ENCODE measurements at places on chromosomes 7 and 10. TPM values are rescaled to one million over a fixed set of nuclear protein-coding genes. Genes with fewer than 3 reads are reported as not detected.

GRCh38 chr7:66055321-66055956 lies 20.2 kb upstream of the ASL start:
- no peaks in the 10 kb centered on the region for H3K36me3 ChIP-seq
- DNase-seq, result no peak
- H3K27me3 ChIP-seq, result no peaks in the 10 kb centered on the region
- H3K27ac ChIP-seq, result no peak overlapping the region
- H3K4me1 ChIP-seq, result no peaks in the 10 kb centered on the region
- H3K4me3 ChIP-seq, result no peak overlapping the region

KCNMA1 gene
- 1.2 TPM for total RNA-seq

- no peak overlapping the region for H3K27ac ChIP-seq
- H3K27me3 ChIP-seq, result no peaks in the 10 kb centered on the region
- DNase-seq, result no peak
- no peak overlapping the region for H3K4me3 ChIP-seq
Observed at GRCh38 chr7:13106513-13106912, 419.1 kb downstream of the ARL4A start.

DNA sequence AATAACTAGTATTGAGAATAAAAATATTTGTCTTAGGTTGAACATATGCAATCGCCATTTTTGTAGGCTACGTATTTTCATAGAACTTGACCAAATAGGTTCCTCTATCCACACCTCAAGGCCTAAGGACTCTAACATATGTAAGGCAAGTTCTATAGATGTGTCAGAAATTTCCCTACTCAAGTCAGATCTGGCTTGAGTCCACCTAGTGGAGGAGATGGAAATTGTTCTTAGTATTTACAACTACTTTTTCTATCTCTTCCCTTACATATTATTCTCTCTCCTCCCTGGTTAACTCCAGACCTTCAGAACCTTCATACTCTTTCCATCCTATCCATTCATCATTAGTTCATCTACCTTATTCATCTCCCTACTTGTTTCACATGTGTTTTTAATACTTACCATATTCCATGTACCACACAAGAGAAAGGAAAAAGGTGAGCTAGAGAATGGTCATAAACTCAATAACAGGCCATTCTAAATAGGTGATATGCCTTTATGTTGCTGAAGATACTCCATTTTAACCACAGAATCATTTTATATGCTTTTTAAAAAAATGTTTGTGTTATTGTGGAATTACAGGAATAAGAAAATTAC lies 174.5 kb upstream of the HDAC9 start:
- H3K4me1 ChIP-seq, result peaks cover 9% of the 10 kb centered on the region
- no peak overlapping the region for H3K27ac ChIP-seq
- no peaks in the 10 kb centered on the region for H3K36me3 ChIP-seq
- H3K27me3 ChIP-seq, result no peaks in the 10 kb centered on the region
- H3K4me3 ChIP-seq, result no peak overlapping the region
- DNase-seq, result no peak

DNA sequence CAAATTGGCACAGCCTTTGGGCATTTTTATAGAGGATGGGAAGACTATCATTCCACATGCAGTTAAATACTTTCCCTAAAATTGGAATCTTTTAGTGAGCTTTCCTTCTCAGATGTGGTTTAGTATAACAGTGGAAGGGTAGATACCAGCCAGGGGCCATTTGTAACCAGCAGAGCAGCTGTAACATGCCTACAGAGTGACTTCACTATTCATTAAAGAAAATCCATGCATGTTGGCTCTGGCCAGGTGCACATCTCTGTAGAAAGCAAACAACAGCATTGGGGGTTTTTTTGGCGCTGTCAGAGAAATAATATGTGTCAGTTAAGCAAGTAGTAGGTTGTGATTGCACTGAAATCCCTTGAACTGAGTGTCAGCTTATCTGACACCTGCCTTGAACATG lies 115.6 kb downstream of the LHFPL3 start:
- H3K4me3 ChIP-seq, result no peak overlapping the region
- H3K27ac ChIP-seq, result peak overlapping the region; percentile 13
- DNase-seq, result no peak
- H3K27me3 ChIP-seq, result no peaks in the 10 kb centered on the region
- H3K4me1 ChIP-seq, result no peaks in the 10 kb centered on the region

STK31 gene
- 1.6 TPM for total RNA-seq

RPA3 gene
- 65.5 TPM for total RNA-seq

DNA sequence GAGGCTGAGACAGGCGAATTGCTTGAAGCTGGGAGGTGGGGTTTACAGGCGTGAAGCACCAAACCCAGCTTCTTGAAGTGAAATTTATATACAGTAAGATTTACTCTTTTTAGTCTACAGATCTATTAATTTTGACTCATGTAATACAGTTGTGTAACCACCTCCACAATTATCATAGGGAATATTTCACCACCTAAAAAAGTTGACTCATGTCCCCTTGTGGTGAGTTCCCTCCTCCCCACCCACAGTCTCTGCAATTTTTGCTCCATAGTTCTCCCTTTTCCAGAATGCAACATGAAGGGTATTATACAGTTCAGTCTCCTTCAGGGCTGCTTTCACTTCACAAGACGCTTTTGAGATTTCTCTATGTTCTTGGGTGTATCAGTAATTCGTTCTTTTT lies 156.8 kb downstream of the FAM107B start:
- H3K27ac ChIP-seq, result no peak overlapping the region
- H3K4me1 ChIP-seq, result no peaks in the 10 kb centered on the region
- DNase-seq, result no peak
- no peaks in the 10 kb centered on the region for H3K27me3 ChIP-seq

- peak overlapping the region; percentile 50 for H3K4me3 ChIP-seq
- no peaks in the 10 kb centered on the region for H3K36me3 ChIP-seq
- peaks cover 17% of the 10 kb centered on the region for H3K4me1 ChIP-seq
- DNase-seq, result peak; percentile 61
Observed at GRCh38 chr10:88243836-88244730, 339.0 kb downstream of the RNLS start.

DNA sequence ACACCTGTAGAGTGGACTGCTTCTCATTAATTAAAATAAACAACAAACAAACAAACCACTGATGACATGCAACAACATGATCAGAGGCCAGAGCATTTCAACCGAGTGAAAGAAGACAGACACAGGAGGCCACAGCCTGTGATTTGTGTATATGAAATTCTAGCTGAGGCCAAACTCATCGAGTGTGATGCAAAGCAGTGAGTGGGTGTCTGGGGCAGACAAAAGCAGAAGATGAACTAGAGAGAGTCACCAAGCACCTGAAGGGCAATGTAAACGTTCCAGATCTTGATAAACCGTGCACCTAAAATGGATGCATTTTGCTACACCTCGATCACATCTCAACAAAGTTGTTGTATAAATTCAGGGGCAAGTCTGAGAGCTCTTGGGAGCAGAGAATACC lies 108.4 kb downstream of the KLF6 start:
- H3K27ac ChIP-seq, result no peak overlapping the region
- H3K4me3 ChIP-seq, result no peak overlapping the region
- H3K36me3 ChIP-seq, result no peaks in the 10 kb centered on the region
- peaks cover 4% of the 10 kb centered on the region for H3K4me1 ChIP-seq

- no peaks in the 10 kb centered on the region for H3K27me3 ChIP-seq
- H3K4me3 ChIP-seq, result no peak overlapping the region
- DNase-seq, result no peak
- H3K27ac ChIP-seq, result no peak overlapping the region
- no peaks in the 10 kb centered on the region for H3K4me1 ChIP-seq
- H3K36me3 ChIP-seq, result no peaks in the 10 kb centered on the region
Observed at GRCh38 chr10:74156919-74157289, 5.9 kb downstream of the ADK start.

DNA sequence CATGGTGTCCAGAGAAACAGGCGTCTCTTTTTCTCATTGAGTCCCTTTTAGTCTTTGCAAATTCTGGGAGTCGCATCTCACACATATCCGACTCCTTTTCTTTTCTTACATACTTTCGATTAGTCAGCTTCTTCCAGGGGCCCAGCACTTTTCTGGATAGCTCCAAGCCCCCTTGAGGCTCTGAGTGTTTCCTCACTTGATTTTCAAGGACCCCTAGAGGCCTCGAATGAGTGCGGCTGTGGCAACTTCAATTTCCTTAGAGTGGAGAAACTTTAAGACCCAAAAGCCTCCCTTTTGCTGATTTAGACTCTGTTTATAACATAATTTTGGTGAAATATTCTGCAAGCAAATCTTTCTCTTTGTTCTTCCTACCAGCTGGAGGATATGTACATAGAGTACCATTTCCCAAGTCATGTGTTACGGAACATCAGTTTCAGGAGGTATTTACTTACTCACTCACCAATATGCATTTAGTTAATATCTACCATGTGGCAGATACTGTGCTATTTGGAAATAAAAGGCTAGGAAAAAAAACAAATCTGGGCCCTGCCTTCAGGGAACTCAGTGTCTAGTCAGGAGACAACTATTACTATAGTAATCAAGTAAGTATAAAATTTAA lies 555.2 kb downstream of the REEP3 start:
- no peaks in the 10 kb centered on the region for H3K36me3 ChIP-seq
- H3K4me3 ChIP-seq, result no peak overlapping the region
- DNase-seq, result no peak

DNA sequence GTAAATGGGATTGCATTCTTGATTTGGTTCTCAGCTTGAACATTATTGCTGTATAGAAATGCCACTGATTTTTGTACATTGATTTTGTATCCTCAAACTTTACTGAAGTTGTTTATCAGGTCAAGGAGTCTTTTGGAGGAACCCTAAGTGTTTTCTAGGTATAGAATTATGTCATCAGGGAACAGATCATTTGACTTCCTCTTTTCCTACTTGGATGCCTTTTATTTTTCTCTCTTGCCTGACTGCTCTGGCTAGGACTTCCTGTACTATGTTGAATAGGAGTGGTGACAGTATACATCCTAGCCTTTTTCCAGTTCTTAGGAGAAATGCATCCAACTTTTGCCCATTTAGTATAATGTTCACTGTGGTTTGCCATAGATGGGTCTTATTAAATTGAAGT lies 48.8 kb downstream of the ANXA8 start:
- no peaks in the 10 kb centered on the region for H3K4me1 ChIP-seq
- H3K4me3 ChIP-seq, result no peak overlapping the region
- H3K27ac ChIP-seq, result no peak overlapping the region
- no peaks in the 10 kb centered on the region for H3K27me3 ChIP-seq
- no peaks in the 10 kb centered on the region for H3K36me3 ChIP-seq

DNA sequence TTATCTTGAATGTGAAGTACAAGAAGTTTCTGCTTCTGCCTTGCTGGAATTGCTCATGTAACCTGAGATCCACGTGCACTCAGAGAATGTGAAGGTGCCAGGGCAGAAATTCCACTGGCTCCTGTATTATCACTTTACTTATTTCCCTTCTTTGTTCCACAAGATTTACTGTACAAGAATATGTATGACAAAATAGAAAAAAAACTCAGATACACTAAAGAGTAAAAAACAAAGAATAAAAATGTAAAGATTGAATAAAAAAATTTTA lies 43.0 kb downstream of the PLCE1 start:
- H3K27ac ChIP-seq, result no peak overlapping the region
- H3K4me3 ChIP-seq, result no peak overlapping the region
- no peaks in the 10 kb centered on the region for H3K4me1 ChIP-seq
- no peak for DNase-seq

- no peaks in the 10 kb centered on the region for H3K36me3 ChIP-seq
- no peak for DNase-seq
- no peak overlapping the region for H3K27ac ChIP-seq
- H3K4me1 ChIP-seq, result peaks cover 8% of the 10 kb centered on the region
Observed at GRCh38 chr7:74018246-74018895, 9.6 kb upstream of the ELN start.

DNA sequence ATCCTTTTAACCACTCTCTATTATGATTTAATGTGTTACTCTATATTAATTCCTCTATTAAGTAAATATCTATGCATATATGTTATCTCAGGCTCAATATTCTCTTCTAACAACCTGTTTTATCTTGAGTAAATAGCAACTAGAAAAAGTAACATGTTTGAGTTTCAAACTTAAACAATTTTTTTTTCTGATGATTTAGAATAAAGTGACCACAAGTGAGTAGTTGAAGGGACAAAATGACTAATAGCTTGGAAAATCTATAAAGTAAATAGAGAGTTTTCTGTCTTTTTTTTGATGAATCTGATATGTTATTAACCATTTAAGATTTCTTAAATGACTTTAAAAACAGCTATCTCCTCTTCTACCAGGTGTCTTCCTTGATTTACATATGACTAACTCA lies 483.8 kb downstream of the TFEC start:
- H3K4me3 ChIP-seq, result no peak overlapping the region
- H3K27ac ChIP-seq, result no peak overlapping the region
- no peaks in the 10 kb centered on the region for H3K36me3 ChIP-seq

- H3K27ac ChIP-seq, result no peak overlapping the region
- H3K4me1 ChIP-seq, result no peaks in the 10 kb centered on the region
- no peaks in the 10 kb centered on the region for H3K36me3 ChIP-seq
- no peaks in the 10 kb centered on the region for H3K27me3 ChIP-seq
- no peak for DNase-seq
Observed at GRCh38 chr10:104931612-104932134, 290.6 kb downstream of the SORCS3 start.

DNA sequence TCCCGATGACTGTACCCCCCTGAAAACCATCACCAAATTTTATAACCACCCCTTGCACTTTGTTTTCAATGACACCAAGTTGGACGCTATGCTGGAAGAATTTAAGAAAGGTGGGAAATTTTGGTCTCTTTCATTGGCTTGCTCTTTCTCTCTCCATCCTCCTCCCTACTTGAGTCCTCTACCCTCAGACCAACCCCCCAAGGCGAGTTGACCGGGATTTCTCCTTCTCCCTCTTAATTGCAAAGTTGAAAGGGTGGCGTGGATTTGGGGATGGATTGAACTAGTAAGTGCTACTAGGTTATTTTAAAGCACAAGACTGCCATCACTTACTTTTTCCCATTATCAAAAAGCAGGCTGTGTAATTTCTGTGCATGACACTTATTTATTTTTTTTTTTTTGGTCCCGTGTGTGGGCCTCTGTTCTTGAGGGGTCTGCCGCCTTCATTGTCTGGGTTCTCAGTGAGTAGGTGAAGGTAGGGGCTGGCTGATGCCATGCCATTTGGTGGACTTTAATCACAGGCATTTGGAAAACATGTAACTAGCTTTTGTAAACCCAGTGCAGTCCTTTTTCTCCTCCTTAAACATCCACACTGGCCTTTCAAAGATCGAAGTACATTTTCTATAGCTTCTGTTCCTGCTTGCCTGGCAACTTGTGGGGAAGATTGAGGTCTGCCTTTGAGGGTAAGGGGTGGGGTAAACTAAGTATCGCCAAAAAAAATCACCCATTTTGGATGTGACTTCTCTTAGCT lies 2.1 kb downstream of the CNNM2 start:
- H3K27ac ChIP-seq, result no peak overlapping the region
- H3K4me3 ChIP-seq, result peak overlapping the region; percentile 85
- H3K36me3 ChIP-seq, result no peaks in the 10 kb centered on the region
- H3K4me1 ChIP-seq, result no peaks in the 10 kb centered on the region
- H3K27me3 ChIP-seq, result peaks cover 28% of the 10 kb centered on the region

Measured in endodermal cell (in vitro differentiated cells).